ENCODE measurements at places on chromosomes 12 and 14.

DNA sequence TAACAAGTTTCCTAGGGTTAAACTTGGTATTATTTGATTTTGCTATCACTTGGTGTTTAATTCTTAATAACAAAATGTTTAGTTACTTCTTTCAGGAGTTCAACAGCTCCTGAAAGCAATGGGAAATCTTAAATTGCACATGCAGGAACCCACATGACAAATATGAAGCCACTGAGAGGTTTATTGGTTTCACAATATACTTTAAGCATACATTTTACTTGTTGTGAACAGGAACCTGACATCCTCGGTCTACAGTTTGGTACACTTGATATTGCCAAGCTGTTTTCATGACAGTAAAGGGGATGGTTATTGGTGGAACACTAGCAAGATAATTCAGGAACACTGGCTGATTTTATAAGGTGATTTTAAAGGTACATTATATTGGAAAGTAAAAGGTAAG lies 46.2 kb downstream of the SLC38A1 start:
- no peak for DNase-seq

DNA sequence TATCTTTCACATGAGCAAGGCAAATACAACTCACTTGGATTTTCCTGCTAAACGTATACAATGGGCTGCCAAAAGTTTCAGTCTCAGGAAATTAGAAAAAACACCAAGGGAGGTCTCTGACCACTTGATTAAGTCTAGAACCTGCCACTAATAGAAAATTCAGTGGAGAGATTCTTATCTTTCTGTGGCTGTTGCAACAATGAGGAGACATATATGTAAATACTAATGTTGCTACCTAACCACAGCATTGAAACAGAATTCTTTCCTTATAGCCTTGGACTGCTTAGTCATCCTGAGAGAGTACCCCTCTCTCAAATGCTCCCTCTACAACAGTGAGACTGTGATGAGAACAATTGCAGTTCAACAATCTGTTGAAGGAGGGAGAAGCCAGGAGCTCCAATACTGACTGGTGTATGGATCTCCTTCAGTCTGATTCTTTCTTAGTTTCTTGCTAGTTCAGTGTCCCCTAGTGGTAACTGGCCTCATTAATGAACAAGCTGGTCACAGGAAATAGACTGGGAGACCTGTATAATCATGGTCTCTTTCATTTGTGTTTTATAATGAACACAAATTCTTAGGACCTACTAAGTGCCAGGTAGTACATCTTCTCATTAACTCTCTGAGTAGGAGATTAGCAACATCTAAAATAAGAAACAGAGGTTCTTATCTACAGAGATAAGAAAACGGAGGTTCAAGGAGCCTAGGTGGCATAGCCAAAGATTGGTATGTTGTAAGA lies 164.5 kb downstream of the SLC38A4 start:
- no peak for DNase-seq

DNA sequence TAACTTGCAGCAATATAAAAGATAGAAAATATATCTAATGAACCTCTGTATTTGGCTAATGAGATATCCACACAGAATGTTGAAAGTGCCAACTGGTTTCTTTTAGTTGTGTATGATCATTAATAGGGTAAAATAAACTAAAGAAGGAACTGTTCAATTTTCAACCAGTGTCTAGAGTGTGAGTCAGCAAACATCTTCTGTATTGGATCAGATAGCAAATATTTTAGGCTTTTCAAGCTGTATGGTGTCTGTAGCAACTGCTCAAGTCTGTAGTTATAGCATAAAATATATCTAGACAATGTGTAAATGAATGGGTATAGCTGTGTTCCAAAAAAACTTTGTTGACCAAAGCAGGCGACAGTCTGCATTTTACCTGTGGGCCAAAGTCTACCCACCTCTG lies 23.5 kb upstream of the NOVA1 start:
- no peak for DNase-seq

GRCh38 chr12:92030618-92031017 lies 115.0 kb downstream of the BTG1 start:
- DNase-seq, result no peak

DNA sequence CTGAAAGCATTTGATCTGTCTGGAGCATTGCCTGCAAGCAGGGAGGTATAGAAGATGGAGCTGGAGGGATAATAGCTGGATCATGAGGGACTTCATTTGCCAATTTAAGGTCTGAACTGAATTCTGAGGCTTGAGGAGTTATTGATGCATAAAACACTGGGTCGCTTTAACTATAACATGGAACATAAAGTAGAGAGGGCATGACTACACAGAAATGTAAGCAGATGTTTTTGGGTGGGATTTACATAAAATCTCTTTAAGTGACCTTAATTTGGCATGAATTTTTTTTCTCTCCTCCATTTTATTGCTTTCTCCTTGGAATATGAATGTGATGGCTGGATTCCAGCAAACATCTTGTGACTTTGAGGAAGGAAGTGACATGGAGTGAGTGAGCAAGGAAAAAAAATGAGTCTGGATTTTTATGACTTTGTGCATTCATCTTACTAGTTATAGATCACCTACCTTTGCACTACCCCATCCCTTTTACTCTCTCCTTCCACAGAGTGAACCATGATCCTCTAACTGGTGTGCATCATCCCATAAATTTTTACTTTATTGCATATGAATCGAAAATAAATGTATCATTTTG lies 356.0 kb downstream of the DUSP6 start:
- no peak for DNase-seq

GRCh38 chr14:30607156-30607780 lies 14.9 kb upstream of the SCFD1 start:
- no peak for DNase-seq

DNA sequence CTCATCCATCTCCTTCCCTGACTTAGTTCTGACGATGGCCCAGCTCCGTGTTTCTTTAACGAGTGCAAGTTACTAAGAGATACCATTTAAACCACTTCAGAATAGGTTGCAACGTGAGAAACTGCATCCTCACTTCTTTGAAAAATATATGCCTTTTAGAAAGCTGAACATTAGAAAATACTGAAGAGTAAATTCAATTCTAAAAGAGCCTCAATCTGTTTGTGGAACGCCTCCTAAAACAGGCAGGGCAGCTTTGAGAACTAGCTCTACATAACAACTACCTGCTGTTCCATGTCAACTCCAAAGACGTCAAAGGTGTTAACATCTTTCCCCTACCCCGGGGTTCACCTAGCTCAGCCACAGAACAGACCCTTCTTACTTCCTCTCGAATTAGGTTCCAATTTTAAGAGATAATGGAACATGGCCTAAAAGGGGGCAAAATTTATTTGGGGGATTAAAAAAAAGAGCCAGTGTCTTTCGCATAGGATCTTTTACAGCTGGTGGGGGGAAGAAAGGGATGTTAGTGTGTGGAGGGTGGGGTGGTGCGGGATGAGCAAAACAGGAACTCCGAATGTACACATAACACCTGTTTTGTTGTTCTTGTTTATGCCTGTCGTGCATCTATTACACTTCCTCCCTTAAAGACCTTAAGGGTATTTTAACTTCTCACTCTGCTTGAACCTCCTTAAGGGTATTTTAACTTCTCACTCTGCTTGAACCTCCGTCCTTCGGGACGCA lies 3.3 kb downstream of the BHLHE41 start:
- no peak for DNase-seq

- DNase-seq, result no peak
These were observed 6.4 kb upstream of the NKX2-8 start for GRCh38 chr14:36588788-36589187.

DNA sequence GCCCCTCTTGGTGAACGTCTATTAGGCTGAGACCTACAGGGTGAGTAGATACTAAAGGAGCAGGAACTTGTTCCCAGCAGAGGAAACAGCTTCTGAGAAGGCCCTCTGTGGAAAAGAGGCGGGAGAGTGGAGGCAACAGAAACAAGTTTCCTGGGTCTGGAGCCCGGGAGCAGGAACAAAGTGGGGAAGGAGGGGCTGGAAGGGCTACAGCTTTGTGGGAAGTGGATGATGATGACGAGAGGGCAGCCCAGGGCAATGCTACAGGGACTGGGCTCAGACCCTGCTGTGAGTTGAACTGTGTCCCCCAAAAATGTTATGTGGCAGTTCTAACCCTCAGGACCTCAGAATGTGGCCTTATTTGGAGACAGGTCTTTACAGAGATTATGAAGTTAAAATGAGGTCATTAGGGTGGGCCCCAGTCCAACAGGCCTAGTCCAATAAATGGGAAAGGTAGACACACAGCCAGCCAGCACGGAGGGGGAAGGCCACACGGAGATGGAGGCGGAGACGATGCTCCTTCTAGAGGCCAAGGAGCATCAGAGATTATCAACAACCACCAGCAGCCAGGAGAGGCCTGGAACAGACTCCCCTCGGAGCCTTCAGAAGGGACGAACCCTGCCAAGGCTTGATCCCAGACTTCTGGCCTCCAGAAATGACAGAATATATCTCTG lies 14.3 kb downstream of the CAMKK2 start:
- DNase-seq, result no peak

- no peak for DNase-seq
These were observed 168.2 kb downstream of the SUDS3 start for GRCh38 chr12:118544569-118544968.

DNA sequence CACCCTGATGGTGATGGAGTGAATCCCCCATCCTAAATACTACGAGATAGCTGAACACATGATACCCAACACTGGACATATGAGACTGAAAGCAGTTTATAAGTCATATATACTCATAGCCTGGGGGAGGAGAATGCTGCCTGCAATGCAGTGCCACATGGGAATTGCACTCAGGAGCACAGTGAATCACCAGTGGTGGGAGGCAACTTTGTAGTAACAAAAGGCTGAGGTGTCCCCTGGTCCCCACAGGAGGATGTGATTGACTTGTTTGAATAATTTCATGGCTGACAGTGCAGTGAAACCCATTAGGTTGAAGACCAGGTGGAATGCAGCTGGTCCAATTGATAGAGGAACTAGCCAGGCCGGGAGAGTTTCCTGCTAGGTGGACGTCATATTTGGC lies 20.2 kb downstream of the CCDC38 start:
- no peak for DNase-seq

GRCh38 chr14:69424149-69424923 lies 25.8 kb downstream of the SLC39A9 start:
- DNase-seq, result no peak

- DNase-seq, result no peak
These were observed 259.5 kb downstream of the MSRB3 start for GRCh38 chr12:65537978-65538377.

DNA sequence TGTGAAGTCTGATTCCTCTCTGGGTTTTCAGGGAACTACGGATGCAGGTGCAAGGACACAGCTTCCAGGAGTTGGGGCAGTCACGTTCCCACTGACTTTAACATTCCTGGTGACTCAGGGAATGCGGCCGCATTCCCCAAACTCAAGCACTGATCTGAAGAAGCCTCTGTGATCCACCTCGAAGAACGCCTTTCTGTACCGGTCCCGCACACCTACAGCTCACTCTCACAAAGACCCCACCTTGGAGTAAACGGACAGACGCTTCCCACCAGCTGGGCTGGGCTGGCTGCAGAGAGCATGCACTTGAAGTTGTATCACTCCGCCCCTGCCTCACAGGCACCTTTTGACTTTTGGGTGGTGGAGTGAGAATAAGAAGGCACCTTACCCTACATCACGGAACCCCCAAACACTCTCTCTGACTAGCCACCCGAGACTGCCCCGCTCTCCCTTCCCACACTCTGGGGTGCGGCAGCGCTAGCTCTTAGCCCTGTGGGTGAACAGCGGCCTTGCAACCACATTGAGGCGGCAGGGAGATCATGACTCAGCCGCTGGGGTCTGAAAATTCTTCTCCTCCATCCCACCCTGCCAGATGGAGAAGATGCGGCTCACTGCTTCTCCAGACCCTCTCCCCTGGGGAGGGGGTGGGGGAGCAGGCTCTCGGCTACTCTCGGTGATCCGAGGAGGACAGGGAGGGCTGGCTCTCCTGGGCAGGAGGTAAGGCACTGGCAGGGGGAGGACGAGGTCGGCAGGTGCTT lies 23.7 kb upstream of the HDAC7 start:
- DNase-seq, result no peak

DNA sequence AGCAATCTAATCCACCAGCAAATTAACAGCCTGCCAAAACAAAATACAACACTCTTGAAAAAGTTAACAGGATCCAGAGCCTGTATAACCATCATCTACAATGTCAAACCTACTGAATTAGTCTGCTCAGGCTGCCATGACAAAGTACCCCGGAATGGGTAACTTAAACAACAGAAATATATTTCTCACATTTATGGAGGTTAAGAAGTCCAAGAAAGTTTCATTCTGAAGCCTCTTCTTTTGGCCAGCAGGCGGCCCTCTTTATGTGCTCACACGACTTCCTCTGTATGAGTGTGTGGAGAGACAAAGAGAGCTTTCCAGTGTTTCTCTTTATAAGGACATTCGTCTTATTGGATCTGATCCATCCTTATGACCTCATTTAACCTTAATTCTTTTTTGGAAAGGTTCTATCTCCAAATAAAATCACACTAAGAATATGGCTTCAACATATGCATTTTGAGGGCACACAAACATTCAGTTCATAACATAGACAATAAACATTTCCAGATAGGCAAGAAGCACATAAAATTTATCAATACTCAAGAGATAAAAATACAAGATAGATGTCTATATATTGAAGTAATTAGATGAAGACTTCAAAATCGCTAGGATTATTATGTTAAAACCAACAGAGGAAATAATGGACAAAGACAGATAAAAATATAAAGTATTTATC lies 5.9 kb upstream of the RERG start:
- no peak for DNase-seq

DNA sequence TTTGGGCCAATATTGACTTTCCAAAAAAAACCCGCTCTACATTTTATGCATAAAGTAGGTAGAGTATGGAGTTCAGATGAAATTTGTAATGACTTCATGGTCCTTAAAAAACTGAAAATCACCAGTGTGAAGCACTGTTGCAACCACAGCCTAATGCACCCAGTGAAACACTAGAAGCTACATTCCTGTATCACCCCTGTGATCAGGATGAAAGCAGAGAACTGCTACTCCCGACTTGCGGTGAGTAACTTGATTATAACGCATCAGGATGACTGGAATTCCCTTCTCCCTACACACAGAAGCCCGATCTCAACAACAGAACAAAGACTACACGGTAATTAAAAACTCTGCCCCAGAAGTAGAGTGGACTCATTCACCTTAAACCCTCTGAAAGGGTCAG lies 33.8 kb downstream of the SPTB start:
- no peak for DNase-seq

DNA sequence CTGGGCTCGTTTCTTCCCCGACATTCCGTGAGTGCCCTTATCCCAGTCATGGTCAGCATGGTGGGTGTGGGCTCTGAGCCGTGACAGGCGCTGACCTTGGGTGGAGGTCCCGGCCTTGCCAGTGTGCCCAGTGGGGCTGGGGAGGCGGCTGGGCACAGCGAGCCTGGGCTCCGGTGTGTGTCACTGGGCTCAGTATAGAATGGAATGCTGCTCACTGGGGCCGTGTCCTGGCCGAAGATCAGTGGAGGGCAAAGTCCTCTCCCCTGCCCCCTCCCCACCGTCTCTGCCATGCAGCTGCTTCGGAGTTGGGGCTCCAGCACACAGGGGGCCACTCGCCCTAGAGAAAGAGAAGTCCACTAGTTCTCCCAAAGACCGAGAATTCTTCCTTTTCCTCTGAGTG lies 164.4 kb downstream of the TSPAN9 start:
- DNase-seq, result no peak

- DNase-seq, result no peak
These were observed 41.5 kb downstream of the IFT81 start for GRCh38 chr12:110165540-110166159.

All from right renal cortex interstitium (tissue), 3 donors.